ENCODE measurements at places on chromosomes 6 and 20.

- DNase-seq = no peak
Measured at GRCh38 chr6:51108563-51109234, 290.0 kb downstream of the TFAP2B start.

GRCh38 chr6:148328876-148329555 is 13.6 kb upstream of the SASH1 start:
- DNase-seq = peak; percentile 82

GRCh38 chr6:163839296-163839695 is 424.8 kb downstream of the QKI start:
- no peak for DNase-seq

DNA sequence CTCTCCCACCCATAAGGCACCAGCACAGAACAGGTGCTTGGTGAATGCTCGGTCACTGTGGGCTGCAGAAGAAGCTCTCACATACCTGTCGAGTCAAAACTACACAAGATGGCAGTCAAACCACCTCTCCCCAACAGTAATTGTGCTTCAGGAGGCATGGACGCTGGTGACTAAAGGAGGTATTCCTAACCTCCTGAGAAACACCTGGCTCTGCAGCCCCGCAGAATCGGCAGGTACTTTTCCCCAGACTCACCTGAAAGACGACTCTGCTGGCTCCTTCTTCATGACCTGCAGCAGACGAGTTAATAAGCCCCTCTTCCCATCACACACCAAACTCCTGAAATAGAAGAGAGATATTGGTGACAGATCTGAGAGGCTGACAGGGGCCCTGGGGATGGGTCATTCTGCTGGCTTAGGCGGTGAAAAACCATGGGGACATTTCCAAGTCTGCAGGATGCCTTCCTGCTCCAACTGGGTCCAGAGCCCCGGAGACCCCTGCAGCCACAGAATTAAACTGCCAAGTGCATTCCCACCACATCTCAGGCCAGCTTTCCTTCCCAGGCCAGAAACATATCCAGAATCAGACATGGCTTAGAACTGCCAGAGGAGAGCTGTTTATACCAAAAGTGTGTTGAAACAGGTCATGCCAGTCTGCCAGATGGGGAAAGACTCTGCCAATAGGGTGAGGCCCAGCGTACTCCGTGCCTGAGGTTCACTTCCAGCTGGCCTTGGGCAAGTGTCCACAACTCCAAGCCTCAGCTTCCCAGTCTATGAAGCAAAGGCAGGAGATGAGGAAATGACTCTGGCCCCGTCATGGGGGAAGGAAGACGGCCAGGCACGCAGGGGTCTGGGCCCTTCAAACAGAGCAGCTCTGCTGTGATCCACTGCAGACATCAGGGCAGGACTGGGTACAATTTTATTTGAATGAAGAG is 53.0 kb downstream of the MYH7B start:
- DNase-seq = no peak

DNA sequence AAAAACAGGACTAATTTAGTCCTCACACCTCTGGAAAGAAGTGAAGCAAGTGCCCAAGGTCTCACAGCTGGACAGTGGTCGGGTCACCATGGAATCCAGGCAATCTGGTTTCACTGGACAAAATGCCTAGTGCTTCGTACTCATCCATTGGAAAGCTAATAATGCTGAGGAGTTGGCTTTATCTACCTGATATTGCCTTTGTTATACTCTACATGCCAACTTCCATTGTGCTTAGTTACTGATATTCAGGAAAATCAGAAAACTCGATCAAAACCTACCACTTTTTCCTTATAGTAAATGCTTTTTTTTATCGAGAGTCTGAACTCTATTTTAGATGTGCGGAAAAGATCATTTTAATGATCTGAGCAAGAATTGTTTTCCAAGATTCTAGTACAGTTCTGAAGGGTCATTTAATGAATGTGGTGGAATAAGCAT is 966 bp downstream of the CFAP206 start:
- no peak for DNase-seq

- no peak for DNase-seq
Measured at GRCh38 chr20:8223091-8223870, 91.2 kb downstream of the PLCB1 start.

- DNase-seq = no peak
Measured at GRCh38 chr20:44754554-44754953, 8.9 kb downstream of the KCNK15 start.

GRCh38 chr20:17835240-17835933 is 133.2 kb downstream of the SNX5 start:
- DNase-seq = no peak

GRCh38 chr20:40414843-40415615 is 274.0 kb downstream of the MAFB start:
- no peak for DNase-seq

- DNase-seq = peak; percentile 20
Measured at GRCh38 chr6:130610303-130610702, 216.9 kb upstream of the SMLR1 start.
